ENCODE measurements at places on chromosomes 1 and 21.
A peak's percentile ranks its signal among the peaks of the same experiment; 100 is the strongest.

- DNase-seq: no peak
Measured at GRCh38 chr1:236120721-236121153, 21.6 kb upstream of the GPR137B start.

GRCh38 chr1:43197343-43198127, 25.4 kb downstream of the CFAP57 start:
- DNase-seq: no peak

DNA sequence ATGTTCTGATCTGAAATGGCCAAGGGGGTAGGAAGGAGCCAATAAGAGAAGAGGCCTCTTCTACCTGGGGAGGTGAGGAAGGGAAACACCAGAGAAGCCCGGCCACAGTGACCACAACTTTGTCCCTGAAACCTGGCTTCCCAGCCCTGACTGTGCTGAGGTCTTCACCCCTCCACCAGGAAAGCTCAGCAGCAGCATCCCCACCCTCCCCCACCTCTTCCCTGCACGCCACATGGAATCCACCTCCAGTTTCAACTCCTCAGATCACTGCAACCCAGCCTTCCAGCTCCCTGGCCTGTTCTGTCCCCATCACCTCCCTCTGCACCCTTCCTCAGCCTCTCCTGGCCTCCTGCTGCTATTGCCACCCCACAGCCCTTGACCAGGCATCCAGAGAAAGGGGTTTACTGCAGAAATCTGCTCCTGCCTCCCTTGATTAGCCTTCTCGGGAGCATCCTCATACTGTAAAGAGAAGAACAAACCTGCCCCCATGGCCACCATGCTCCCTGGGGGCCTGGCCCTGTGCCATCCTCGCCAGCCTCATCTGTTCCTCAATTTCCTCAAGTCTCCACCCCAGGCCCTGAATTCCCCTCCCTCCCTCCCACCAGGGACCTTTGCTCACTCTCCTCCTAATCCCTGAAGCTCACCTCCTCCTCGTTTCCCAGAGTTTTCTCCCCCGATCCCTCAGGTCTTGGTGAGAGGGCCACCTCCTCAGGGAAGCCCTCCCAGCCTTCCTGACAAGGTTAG, 450.9 kb downstream of the MATN1 start:
- DNase-seq: no peak

DNA sequence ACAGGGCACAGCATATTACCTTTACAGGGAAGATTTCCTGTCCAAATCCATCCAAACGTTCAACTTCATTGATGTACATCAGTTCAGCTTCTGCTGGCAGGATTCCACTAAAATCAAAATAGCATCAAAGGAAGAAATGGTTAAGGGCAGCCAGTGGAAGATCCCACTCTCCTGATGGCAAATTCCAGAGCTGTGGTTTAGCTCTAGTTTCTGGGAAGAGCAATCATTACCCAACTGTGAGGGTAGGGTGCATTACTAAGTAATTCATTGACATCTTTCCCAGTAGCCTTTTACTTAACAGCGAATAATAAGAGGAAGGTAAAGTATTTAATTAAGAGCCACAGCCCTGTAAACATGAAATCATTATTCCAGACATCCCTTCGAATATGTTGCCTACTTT, 120.7 kb downstream of the SMYD2 start:
- no peak for DNase-seq

DNA sequence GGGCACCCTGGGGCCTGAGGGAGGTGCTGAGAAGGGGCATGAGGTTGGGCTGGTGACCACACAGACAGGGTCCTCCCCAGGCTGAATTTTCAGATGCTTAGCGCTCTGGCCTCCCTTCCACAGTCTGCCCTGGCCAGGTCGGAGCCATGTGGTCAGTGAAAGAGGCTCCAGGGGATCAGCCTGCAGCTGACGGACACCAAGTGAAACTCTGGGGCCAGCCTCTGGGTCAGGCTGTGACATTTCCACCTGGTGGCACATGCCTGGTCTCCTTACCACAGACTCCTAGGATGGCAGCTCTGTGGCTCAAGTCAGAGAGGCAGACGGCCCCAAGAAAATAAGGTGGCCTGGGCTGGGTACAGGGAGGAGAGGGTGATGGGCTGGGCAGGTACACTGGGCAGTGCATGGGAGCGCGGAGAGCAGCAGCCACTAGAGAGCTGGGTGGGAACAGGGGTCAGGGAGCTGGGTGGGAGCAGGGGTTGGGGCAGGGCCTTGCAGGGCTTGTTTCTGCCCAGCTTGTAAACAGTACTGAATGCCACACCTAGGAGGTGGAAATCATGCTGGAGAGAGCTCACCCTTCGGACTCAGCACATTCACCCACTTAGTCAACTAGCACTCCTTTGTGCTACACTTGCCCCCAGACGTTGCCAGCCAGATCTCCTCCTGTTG, 20.7 kb upstream of the ADARB1 start:
- no peak for DNase-seq

DNA sequence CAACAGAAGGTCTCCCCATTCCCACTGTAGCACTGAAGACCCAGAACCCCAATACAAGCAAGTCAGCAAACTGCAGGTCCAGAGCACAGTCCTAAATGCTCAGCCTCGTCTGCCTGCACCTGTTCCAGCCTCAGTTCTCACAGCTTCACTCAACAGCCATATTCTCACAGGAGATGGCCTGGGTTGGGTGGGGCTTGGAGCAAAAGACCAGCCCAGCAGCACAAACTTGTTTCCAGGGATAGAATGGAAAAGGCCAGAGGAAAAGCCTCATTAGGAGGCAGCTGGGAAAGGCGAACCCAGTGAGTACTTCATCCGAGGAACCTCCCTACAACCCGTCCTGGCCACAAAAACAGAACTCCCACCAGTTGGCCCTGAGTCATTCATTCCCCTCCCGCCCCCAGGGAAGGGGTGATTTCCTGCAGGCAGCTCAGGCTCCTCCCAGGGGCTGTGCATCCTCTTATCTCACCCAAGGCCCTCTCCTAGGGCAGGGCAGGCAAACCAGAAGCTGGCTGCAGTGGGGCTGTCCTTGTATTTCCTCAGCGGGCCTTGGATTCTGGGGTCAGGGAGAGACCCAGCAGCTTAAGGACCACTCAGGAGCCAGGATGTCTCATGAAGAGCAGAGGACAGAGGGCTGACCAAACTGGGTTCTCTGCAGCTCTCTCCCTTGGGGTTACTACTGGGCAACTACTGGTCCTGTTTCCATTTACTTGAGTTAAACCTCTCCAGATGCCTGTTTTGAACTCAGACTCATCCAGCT, 7.4 kb upstream of the MPL start:
- no peak for DNase-seq

DNA sequence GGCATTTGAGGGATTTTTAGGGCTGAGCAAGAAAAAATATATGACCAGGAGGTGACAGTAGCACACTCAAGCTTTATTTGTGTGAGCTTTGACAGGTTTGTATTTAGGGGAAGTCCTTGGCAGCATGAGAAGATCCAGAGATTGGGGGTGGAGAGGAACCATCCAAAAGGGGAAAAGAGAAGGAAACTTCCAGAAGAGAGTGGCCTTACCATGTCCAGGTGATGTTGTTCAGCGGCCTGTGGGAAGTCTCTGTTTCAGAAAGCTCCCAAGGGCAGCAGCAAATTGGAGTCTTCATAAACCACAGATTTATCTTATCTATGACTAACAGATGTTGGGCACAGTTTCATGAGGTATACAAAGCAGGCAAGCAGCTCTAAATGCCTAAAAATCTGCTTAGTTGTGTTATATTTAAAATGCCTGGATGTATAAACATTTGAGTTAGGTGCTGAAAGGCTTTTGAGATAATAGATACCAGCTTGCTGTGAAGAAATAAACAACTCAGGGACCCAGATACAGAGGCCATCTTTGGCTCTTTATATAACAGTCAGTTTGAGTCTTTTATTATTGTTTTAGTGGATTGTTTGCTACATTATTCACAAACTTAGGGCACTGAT, 21.2 kb upstream of the ADAR start:
- DNase-seq: no peak

DNA sequence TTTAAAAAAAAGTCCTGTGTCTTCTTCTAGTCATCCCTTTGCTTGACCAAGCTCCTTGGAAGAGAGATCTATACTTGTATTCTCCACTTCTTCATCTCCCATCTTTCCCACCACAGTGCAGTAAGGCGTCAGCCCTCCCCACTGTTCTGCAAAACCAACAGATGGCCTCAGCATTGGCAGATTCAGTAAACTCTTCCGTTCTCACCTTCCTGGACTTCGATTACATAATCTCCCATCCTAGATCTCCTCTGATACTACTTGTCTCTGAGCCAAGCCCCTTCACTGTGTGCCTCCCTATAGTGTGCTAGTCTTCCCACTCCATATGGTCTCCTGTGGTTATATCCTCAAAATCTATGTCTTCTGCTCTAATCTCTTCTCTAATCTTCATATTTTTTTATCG, 1.6 kb upstream of the COLGALT2 start:
- DNase-seq: no peak

- DNase-seq: no peak
Measured at GRCh38 chr1:95176861-95177260, 57.1 kb upstream of the RWDD3 start.

GRCh38 chr1:9289090-9289534, 3.6 kb upstream of the SPSB1 start:
- no peak for DNase-seq

DNA sequence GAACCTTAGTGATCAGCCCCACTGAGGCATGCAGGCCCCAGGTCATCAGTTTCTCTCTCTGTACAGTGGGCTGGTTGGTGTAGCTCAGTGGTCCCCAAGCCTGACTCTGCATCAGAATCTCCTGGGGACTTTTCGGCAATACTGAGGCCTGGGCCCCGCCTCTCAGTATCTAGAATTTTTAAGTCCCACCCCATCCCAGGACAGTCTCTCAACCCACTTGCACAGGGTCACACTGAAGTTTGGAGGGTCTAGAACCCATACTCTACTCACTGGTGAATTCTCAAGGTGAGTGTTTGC, 216.4 kb downstream of the MATN1 start:
- no peak for DNase-seq

GRCh38 chr21:38173276-38174035, 83.3 kb upstream of the KCNJ15 start:
- no peak for DNase-seq

DNA sequence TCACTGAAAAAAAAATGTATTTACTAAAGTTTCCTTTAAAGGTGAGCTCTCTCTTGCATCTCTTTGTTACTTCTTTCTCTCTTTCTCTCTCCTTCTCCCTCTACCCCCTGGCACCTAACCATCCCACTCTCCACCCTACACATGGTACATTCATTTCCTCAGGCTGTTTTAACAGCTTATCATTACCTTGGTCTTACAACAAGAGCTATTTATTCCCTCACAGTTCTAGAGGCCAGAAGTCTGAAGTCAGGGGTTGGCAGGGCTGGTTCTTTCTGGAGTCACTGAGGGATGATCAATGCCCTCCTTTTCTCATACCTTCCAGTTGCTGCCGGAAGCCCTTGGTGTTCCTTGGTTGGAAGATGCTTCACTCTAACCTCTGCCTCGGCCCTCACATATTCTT, 91.1 kb upstream of the DSCAM start:
- DNase-seq: no peak

DNA sequence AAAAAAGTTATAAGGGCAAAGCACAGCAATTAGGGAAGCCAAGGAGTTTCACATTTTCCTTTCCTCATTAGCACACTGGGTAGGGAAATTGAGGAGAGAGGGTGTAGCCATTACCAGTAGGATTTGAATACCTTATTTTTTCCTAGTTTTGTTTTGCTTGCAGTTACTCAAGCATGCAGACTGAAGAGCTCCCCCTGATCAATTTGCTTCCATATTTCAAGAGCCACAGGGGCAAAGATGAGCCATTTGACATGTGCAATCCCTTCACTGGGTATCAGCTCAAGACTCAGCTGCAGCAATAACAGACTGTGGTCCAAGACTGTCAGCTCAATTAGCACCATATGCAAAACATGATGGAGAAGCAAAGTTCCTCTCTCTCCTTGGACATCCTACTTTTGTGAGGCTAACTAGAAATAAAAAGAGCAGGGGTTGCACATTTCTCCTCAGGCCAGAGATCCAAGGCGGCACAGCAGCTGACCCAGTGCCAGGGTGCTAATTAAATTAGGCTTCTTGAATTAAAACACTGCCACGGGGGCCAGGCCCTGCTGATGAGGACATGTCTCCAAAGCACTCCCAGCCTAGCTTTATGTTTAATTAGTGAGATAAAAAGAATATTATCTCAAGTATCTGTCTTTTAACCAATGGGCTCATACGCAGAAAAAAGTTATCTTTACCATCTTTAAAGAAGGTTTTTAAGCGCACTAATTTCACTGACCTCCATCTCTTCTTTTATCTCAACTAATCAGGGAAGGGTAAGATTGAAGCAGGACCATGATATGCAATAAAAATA, 36.7 kb upstream of the LRRC53 start:
- no peak for DNase-seq

DNA sequence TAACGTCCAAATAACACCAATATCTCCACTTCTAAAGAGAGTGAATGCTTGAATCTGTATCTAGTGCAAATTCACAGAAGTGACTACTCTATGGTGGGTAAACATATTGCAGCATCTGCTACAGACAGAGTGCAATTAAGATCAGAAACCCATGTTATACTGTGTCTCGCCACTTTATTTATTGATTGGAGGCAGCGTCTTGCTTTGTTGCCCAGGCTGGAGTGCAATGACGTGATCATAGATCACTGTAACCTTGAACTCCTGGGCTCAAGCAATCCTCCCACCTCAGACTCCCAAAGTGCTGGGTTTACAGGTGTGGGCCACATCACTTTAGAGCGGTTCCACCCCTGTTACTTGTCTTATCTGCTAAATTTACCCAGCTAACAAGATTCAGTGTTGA, 57.0 kb downstream of the HLCS start:
- DNase-seq: no peak

- DNase-seq: no peak
Measured at GRCh38 chr1:192824511-192824910, 15.7 kb downstream of the RGS2 start.

DNA sequence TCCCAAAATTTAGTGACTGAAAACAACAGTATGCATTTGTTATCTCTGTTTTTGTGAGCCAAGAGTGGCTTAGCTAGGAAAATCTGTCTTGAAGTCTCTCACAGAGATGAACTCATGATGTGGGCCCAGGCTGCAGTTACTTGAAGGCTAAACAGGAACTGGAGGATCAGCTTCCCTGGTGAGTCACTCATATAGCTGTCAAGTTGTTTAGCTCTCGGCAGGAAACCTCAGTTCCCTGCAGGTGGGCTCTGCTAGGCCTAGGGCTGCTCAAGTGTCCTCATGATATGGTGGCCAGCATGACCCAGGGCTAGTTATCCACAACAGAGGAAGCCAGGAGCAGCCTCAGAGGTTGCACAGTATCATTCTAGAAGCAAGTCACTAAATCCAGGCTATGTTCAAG, 30.2 kb upstream of the DDX59 start:
- DNase-seq: peak; percentile 44

All from retinal pigment epithelial cell (primary cell).